ENCODE measurements at places on chromosomes 2 and 18.

GRCh38 chr18:77487951-77488740 lies 238.5 kb downstream of the GALR1 start:
- DNase-seq, result no peak

DNA sequence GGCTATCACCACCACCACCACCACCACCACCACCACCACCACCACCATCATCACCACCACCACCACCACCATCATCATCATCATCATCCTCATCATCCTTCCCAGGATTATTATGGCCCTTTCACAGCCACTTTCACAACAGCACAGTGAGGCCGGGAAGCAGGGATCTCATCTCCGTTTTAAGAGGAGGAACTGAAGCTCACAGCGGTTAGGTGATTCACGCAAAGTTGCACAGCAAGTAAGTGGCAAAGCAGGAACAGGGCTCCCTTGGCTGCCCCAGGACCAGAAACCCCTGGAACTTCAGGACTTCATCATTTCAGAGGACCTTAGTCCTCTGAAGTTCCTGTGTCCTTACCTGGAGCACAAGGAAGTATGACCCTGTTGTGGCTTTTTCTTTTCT lies 26.8 kb downstream of the MRPL35 start:
- DNase-seq, result no peak

- peak; percentile 59 for DNase-seq
Measured at GRCh38 chr2:43106559-43107527, 119.6 kb downstream of the ZFP36L2 start.

DNA sequence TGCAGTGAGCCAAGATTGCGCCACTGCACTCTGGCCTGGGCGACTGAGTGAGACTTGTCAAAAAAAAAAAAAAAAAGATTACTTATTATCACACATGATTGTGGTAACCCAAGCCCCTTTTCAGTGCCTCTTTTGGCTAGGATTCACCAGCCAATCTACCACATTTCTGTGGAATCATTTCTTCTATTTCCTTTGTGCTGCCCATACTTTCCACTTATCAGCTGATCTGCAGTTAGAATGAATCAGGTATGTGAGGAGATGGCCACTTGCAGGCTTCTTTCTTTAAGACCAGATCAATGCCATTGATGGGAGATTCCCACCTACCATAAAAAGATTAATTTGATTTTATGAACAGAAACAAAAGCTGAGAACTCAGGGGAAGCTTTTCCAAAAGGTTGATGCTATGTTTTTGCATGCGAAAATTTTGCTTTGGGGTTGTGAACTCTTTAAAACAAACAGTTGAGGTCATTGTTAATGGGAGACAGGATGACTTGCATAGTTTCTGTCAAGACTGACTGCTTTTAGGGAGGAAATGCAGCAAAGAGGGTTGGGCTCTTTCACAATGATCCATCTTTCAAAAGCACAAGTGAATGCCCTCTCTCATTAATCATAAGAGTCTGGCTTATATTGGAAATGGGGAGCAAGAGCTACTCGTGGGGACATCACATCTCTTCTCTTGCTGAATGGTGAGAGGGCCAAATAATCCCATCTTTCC lies 66.9 kb upstream of the CYP26B1 start:
- DNase-seq, result no peak

GRCh38 chr2:41999592-42000281 lies 48.1 kb upstream of the PKDCC start:
- no peak for DNase-seq

DNA sequence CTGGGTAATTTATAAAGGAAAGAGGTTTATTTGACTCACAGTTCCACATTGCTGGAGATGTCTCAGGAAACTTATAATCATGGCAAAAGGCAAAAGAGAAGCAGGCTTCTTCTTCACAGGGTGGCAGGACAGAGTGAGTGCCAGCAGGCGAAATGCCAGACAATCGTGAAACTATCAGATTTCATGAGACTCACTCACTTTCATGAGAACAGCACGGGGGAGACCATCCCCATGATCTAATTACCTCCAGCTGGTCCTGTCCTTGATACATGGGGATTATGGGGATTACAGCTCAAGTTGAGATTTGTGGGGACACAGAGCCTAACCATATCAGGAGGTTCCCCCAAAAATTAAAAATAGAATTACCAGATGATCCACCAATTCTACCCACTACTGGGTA lies 675.5 kb upstream of the SLC8A1 start:
- no peak for DNase-seq

GRCh38 chr2:161436411-161436810 lies 20.3 kb downstream of the TBR1 start:
- no peak for DNase-seq

- DNase-seq, result no peak
Measured at GRCh38 chr2:81505586-81505985, 1201.0 kb upstream of the LRRTM1 start.

GRCh38 chr2:11344342-11344955 lies at the start of gene ROCK2:
Gene ROCK2, minus strand, starts transcription at chr2:11344636. Its CDS starts 500 bp downstream, at chr2:11344136.
- DNase-seq, result peak; percentile 85

GRCh38 chr18:25604196-25604893 lies 252.4 kb upstream of the ZNF521 start:
- DNase-seq, result no peak

Data from putamen (tissue), 1 donor.